C1 segment of cervical spinal cord (tissue), 14 donors: ENCODE measurements at places on chromosomes 16 and 17.

DNA sequence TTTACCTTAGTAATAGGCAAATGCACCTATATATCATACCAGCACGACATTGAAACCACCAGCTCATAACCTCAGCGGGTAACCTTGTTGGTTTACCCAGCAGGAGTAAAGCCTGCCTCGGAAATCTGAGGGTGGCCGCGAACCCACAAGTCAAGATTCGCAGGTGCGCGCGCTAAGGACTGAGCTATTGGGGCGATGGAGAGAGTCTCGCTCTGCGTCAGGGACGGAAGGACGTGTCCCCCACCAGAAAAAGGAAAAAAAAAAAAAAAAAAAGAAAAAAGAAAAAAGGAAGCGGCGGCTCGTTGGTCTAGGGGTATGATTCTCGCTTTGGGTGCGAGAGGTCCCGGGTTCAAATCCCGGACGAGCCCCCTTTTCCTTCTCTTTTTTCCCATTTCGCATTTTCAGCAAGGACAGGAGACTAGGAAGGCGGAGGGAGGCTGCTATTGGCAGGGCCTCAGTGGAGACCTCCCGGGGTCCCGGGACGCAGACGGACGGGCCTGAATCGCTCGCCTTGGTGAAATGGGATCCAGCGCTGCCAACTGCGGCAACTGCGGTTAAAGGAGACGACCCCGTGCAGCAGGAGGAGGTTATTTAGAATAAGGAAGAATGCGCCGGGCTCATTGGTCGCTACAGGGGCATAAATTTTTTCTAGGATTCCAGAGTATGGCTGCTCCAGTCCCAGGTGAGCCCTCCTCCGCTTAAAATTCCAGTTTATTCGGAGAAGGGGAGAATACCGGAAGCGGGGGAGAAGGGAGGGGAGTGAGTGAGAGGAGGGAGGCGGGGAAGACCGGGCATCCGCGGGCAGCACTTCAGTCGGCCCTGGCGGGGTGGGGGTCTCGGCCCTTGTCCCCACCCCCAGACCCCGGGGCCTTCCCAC lies at the start of gene OR1F1:
Gene OR1F1, plus strand, starts transcription at position 407 of the 877 bp plus-strand sequence.
- DNase-seq = no peak

DNA sequence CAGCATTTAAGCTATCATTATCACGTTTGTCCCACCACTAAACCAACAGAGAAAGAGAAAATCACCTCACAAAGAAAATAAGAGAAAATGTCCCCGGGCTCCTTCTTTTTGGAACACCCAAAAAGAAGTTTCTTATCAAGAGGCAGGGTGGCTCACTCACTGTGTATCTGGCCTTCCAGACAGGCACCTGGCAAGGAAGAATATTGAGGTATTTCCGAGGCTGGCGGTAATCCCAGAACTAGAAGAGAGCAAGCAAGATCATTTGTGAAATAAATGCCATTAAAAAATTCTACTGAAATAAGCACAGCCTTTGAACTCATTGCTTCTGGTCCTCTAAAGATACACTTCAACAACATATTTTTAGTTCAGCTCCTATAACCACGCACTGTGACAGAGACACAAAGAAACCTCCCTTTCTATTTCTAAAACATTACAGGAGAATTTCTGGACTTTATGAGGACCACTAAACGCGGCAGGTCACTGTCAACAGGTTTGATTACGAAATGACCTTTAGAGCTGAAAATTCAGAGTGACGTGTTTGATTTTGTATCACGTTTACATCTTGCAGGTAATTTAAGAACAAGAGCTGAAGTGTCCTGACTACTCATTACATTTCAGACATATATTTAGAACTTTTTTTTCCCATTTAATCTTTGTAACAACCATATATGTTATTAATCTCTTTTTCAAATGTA lies 61.0 kb downstream of the WDR59 start:
- DNase-seq = no peak

GRCh38 chr17:7016418-7016817 lies 4.0 kb downstream of the RNASEK start:
- DNase-seq = no peak

GRCh38 chr16:20612551-20613480 lies 36.6 kb upstream of the ACSM2B start:
- peak; percentile 58 for DNase-seq

DNA sequence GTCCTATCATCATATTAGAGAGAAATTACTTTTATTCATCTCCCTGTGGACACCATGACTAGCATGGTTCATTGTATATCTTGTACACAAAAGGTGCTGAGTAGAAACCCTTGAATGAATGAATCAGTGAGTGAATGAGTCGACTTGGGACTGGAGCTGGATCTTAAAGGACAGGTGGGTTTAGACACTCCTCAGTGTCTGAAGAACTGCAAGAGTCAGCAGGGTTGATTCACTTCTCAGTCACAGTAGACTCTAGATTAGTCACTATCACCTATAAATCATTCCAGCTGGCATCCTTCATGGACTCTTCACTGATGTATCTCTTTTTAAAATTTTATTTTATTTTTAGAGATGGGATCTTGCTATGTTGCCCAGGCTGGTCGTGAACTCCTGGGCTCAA lies 30.1 kb upstream of the PMFBP1 start:
- DNase-seq = no peak

GRCh38 chr17:5078106-5079028 lies at the start of gene ZFP3:
Gene ZFP3, plus strand, starts transcription at chr17:5078467. Its CDS starts 13,038 bp downstream, at chr17:5091505.
- DNase-seq = peak; percentile 90

- no peak for DNase-seq
Observed at GRCh38 chr16:85882181-85882810, 16.7 kb upstream of the IRF8 start.
